ENCODE measurements at places on chromosomes 16 and 17.

GRCh38 chr17:38329808-38330730, 13.7 kb downstream of the GPR179 start:
- DNase-seq: no peak

- DNase-seq: no peak
Measured at GRCh38 chr16:74186561-74186971, 110.0 kb upstream of the PSMD7 start.

- no peak for DNase-seq
Measured at GRCh38 chr17:37280841-37281240, 94.9 kb upstream of the C17orf78 start.

DNA sequence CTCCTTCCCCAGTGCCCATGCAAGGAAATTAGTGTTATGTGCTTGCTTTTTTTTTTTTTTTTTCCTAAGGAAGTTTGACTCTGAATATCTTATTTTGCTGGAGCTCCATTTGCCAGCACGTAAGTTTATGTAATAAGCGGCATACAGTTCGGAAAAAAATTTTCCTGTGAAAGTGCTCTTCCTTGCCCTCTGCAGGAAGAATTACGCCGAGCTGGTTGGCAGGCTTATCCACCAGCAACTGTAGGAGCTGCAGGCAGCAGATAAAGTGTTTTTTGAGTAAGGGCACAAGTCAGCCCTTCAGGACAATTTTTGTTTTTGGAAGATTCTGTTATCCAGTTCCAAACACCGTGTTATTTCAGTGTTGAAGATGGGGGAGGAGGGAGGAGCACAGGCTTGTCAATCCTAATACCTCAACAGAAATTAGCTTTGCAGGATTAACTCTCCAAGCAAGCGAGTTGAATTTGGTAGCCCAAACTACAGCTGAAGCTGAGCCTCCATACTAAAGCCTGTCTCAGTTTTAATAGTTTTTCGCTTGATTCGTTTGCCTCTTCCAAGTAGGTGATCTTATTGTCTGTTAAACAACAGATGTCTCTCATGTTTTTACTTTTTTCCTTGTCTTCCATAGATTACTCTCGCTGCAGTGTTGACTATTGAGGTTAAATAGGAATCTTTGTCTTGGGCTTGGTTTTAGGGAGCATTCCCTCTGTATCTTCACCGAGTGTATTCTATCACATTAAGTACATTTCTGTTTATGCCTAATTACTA, 1.1 kb downstream of the SPECC1 start:
- DNase-seq: peak; percentile 63

DNA sequence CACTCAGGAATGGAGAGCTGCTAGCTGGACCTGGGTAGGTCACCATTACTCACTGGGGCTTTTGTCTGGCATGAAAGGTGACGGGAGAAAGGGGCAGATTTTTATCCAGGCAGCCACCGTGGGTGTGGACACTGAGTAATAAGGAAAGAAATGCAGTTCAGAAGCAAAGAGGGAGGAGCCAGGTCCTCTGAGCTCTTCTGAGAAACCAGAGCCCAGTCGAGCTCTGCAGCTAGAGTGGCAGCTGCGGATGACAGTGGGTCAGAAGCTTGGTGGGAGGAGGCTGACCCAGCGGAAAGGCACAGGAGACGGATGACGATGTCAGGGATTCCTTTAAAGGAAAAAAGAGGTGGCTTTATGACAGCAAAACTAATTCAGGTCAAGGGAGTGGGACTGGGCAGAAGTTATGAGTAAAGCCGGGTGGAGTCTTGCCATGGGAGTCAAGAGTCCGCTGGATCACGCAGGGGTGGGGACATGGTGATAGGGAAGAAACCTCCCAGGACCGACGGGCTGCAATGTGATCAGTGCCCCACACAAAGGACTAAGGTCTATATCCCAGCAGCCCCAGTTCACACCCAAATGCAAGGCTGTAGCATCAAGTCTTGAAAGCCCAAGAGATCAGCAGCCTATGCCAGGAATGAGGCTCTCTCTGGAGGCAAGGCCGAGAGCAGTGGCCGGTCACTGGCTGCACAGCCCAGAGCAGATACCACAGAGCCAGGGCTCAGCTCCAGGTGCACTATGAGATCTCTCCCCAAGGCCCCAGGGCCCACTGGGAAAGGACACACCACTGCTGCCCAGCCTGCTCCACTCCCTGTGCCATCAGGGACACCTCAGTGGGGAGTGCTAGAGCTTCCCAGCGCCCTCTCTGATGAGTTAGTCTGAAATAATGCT, 6.3 kb upstream of the MNT start:
- peak; percentile 81 for DNase-seq

GRCh38 chr16:49312389-49312985, 30.8 kb upstream of the CBLN1 start:
- DNase-seq: no peak

GRCh38 chr17:81027038-81027437, 7.9 kb upstream of the BAIAP2 start:
- no peak for DNase-seq

- DNase-seq: peak; percentile 20
Measured at GRCh38 chr17:82497483-82498405, 21.8 kb upstream of the FOXK2 start.

DNA sequence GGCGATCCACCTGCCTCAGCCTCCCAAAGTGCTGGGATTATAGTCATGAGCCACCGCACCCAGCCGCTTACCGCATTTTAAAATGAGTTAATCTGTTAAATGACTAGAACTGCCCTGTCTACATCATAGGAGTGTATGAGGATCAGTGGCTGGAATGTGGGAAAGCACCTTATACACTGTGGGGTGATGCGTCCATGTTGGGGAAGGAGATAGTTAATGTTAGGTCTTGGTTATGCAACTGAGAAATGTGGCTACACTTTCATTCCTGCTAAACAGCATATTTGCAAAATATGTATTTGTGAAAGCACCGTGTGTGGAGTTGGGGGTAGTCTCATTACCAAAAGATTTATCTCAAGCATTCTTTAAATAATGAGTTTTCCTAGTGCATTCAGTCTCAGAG, 107.6 kb downstream of the SPACA3 start:
- no peak for DNase-seq

DNA sequence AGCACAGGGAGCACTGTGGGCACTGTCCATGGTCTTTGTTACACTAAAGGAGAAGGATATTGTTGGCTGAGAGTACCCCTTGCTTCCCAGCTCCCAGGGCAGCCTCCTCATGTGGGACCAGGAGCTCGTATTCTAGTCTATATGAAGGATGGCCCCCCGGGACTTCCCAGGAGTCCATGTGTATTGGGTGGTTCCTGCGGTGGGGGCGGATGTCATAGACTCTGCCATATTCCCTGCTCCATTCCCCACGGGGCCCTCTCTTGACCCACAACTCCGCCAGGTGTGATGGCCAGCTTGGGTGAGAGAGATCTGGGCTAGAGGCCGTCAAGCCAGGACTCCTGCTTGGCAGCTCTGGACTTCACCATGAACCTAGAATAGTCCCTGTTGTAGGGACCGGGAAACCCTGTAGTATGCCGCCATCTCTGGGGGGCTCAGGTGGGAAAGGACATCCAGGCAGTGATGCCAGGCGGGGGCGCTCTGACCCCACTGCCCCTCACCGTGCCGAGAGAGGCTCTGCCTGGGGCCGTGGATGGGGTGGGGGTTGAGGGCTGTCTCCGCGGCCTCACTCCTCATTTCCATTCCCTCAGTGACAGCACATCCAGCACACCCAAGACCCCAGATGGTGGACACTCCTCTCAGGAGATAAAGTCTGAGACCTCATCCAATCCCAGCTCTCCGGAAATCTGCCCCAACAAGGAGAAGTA, 37.8 kb downstream of the OR1D5 start:
- DNase-seq: no peak

- no peak for DNase-seq
Measured at GRCh38 chr17:77724876-77725615, 233.5 kb upstream of the TNRC6C start.

DNA sequence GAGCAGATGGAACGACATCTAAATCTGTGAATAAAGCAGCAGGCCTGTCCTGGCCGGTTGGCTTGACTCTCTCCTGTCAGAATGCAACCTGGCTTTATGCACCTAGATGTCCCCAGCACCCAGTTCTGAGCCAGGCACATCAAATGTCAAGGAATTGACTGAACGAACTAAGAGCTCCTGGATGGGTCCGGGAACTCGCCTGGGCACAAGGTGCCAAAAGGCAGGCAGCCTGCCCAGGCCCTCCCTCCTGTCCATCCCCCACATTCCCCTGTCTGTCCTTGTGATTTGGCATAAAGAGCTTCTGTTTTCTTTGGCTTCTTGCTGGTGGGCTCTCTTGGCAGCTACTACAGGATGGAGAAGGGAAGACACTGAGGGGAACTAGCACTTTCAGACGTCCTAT, 4.1 kb upstream of the RSAD1 start:
- no peak for DNase-seq

GRCh38 chr17:81513753-81514488, 1.3 kb upstream of the ACTG1 start:
- DNase-seq: peak; percentile 83

DNA sequence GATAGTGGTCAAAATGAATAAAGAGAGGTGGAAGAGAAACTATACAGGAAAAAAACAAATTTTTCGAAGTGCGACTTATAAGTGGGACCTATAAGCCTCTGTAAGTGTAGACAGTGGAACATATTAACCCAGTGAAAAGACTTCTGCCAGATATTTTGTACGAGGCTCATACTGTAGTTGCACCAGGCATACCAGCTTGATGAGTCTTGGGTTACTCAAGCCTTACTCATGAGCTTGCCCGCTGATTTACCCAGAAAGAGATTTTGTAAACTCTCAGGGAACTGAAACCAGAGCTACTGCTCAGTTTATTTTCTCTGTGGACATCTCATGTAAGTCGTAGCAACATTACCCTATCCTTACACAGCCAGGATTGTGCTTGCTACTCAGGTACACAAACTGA, 708.0 kb upstream of the SOX9 start:
- no peak for DNase-seq

- DNase-seq: no peak
Measured at GRCh38 chr17:7383371-7383741, 2.5 kb downstream of the TNK1 start.

GRCh38 chr17:79609673-79610645, 892 bp downstream of the RBFOX3 start:
- no peak for DNase-seq

- DNase-seq: no peak
Measured at GRCh38 chr17:66405836-66406677, 103.6 kb downstream of the PRKCA start.

DNA sequence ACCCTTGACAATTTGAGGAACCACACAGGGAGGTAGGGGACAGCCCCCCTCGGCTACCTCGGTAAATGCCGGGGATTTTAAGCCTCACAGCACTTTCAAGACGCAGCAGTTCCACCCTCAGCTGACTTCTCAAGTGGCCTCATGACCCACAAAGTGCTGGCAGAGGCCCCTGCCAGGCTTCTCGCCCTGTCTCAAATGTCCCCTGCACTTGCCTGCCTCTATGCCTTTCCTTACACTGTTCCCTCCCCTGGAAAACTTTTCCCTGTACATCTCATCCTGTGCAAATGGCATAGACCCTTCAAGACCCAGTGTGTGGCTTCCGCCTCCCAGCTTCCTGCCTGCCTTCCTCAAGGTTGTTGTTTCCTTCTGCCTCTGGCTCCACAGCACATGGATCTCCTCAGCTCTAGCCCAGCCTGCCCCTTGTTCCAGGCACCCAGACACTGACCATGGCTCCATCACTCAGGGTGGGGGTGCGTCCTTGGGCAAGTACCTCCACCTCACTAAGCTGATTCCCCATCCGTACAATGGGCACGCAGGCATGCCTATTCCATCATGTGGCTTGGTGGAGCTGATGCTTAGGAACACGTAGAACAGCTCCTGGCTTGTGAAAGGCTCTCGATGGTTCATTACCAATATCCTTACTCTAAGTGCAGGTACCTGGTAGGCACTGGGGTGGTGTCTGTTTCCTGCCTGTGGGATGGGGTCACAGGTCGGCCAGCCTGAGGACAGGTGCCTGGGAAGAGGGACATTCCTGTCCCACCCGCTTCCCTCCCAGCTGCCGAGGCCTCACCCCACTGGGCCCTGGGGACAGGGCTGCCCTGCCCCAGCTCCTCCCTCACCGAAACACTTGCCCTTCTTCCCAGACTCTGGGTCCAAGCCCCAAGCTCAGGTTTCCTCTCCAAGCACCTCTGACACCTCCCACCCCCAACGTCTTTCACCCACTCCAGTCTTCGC, 24.0 kb downstream of the MMP15 start:
- DNase-seq: no peak

DNA sequence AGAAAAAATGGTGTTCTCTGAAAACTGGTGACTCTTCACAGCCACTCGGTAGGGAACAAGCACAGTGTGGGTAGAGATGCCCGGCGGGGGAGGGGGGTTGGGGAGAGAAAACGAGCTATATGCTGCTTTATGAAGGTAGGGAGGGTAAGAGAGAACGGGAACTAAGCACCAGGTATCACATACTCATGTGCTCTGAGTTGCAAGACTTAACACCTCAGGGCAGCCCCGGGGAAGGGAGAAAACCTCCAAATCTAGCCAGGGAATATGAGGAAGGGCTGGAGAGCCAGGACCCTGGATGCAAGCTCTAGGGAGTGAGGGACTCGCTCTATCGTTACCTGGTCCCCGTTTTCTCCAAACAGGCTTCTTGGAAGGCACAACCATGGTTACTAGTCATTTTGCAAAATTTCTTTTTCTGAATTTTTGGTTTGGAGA, 35.3 kb downstream of the HIC1 start:
- DNase-seq: peak; percentile 50

GRCh38 chr16:65531475-65531874, 409.6 kb upstream of the CDH11 start:
- no peak for DNase-seq

- peak; percentile 41 for DNase-seq
Measured at GRCh38 chr16:11668623-11669379, 546 bp downstream of the SNN start.

GRCh38 chr17:6348891-6349290, 86.0 kb downstream of the AIPL1 start:
- DNase-seq: no peak

DNA sequence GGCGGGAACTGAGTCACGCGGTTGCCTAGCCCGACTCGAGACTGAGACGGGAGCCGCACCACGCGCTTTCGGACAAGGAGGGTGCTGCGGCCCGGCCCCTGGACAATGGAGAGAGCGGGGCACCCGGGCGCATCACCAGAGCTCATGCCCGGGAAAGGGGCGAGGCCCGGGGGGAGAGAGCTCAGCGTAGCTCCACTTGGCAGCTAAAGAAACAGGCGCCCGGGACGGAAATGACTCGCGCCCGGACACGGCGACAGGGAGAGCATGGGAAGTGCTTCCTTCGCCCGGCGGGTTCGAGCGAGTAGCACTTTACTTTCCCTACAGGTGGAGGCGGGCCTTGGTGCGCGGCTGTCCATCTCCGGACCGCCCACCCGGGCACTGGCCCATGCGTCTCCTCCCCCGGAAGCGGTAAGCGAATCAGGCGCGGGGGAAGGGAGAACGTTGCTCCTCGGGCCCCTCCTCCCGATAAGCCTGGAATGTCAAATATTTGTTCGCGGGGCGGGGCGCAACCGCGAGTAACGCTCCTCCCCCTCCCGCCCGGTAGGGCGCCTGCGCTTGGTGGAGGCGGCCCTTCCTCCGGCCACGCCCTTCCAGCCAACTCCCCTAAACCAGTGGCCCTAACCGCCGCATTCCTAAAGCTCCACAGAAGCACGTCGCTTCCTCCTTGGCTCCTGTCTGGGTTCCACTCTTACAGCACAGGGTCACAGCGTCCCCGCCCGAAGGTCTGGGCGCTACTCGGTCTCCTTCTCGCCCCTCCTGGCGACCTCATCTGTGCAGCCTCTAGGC, 1.5 kb upstream of the ESRP2 start:
- peak; percentile 99 for DNase-seq
